ENCODE measurements at places on chromosomes 2 and 18. TPM values are rescaled to one million over a fixed set of nuclear protein-coding genes. Genes with fewer than 3 reads are reported as not detected.

- no peak for DNase-seq
- H3K27me3 ChIP-seq: no peaks in the 10 kb centered on the region
- no peak overlapping the region for H3K27ac ChIP-seq
- H3K4me3 ChIP-seq: no peak overlapping the region
These were observed 512.0 kb downstream of the CMPK2 start for GRCh38 chr2:6353669-6354068.

- H3K4me1 ChIP-seq: no peaks in the 10 kb centered on the region
- no peak overlapping the region for H3K4me3 ChIP-seq
- no peak overlapping the region for H3K27ac ChIP-seq
These were observed 158.9 kb downstream of the PRPF40A start for GRCh38 chr2:152558158-152558984.

ANKRD62 gene
- not detected for total RNA-seq

- no peaks in the 10 kb centered on the region for H3K36me3 ChIP-seq
- no peak overlapping the region for H3K27ac ChIP-seq
- H3K4me1 ChIP-seq: no peaks in the 10 kb centered on the region
- no peak overlapping the region for H3K4me3 ChIP-seq
- no peaks in the 10 kb centered on the region for H3K27me3 ChIP-seq
These were observed 53.3 kb downstream of the C1D start for GRCh38 chr2:68009526-68009925.

COL4A4 gene
- total RNA-seq: 1.7 TPM

DNA sequence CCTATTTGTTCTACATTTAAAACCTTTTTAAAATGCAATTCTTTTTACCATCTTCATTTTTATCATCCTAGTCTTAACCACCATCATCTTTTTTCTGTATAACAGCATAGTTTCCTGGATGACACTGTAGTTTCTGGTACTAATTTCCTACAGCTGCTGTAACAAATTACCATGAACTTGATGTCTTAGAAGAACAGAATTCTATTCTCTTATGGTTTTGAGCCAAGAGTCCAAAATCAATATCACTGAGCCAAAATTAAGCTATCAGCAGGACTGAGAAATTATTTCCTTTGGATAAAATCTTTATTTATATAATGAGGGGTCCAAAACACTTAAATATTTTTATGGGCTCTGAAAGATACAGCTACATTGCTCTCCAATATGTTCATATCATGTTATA lies 539.3 kb downstream of the METTL4 start:
- H3K27me3 ChIP-seq: no peaks in the 10 kb centered on the region
- no peak overlapping the region for H3K27ac ChIP-seq
- H3K4me3 ChIP-seq: no peak overlapping the region
- no peak for DNase-seq

DNA sequence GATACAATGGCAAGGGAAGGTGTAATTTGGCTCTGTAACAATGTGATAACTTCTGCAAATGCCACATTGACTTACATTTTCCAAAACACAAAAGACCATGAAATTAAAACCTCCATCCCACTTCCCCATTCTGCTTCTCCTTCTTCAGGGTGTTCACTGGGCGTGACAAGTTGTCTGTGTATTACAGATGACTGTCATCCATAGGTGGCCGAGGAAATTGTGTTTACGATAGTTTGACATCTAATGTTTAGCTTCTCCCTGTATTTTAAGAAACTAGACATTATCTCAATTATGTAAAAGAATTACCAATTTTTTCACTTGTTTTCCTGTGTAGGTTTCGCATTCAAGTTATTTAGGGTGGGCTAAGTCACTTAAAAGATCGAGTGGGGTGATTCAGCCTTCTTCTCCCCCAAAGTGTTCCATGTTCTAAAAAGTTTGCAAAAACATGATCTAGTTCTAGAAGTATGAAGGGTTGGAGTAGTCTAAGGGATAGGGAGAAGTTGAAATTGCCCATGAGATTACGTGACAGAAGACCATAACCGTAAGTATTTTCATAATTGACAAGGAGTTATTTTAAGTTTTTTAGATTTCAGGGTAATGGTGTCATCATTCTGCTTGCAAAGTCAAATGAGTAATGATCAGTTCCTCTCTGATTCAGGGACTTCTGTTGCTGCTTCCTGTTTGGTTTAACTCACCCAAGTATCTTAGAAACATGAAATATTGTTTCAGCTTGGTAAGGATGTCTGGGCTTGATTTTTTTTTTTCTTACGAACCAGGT lies 25.2 kb upstream of the CYTIP start:
- no peaks in the 10 kb centered on the region for H3K36me3 ChIP-seq
- H3K4me3 ChIP-seq: no peak overlapping the region
- peak overlapping the region; percentile 85 for H3K27ac ChIP-seq
- no peaks in the 10 kb centered on the region for H3K27me3 ChIP-seq
- peaks cover 18% of the 10 kb centered on the region for H3K4me1 ChIP-seq

GTF2A1L gene
- total RNA-seq: 0.47 TPM
